ENCODE measurements at places on chromosomes 2 and 18.
A peak's percentile ranks its signal among the peaks of the same experiment; 100 is the strongest.

GRCh38 chr2:239721991-239722759, 303.0 kb downstream of the NDUFA10 start:
- no peaks in the 10 kb centered on the region for H3K27me3 ChIP-seq
- DNase-seq: peak; percentile 56
- no peaks in the 10 kb centered on the region for H3K4me1 ChIP-seq
- no peaks in the 10 kb centered on the region for H3K36me3 ChIP-seq
- no peak overlapping the region for H3K27ac ChIP-seq

DNA sequence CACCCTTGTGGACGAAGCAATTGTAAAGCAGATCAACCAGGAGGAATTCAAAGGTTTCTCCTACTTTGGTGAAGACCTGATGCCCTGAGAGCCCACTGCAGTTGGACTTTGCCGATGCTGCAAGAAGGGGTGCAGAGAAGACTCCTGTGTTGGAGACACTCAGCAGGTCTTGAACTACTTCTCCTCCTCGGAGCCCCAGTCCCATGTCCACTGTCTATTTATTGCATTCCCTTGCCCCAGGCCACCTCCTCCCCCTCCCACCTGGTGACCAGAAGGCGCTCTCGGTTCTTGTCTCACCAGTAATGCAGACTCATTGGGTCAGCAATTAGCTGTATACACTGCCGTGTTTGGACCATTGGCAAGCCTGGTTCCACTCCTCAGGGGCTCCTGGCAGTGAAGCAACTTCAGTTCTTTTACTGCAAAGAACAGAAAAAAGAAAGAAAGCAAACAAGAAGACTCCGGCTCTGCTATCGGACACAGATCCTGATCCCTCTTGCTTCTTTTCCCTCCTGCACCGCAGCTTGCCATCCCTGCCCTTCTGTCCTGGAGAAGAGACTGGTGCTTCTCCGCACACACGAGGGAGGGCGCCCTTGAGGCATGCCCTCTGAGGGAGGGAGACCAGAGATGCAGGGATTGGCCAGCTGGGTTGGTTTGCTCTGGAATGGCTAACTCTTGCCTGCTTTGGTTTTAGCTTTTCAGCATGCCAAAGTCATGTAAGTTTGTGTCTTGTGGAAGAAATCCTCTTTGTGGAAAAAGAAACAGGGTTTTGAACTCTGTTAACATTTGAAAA, 112.2 kb upstream of the EPAS1 start:
- no peak overlapping the region for H3K27ac ChIP-seq
- H3K27me3 ChIP-seq: no peaks in the 10 kb centered on the region
- no peak overlapping the region for H3K4me3 ChIP-seq
- no peak for DNase-seq
- peaks cover 15% of the 10 kb centered on the region for H3K4me1 ChIP-seq
- H3K36me3 ChIP-seq: peaks cover 4% of the 10 kb centered on the region

GRCh38 chr2:207223051-207223450, 57.3 kb upstream of the KLF7 start:
- no peak overlapping the region for H3K27ac ChIP-seq
- DNase-seq: no peak
- H3K27me3 ChIP-seq: no peaks in the 10 kb centered on the region
- H3K36me3 ChIP-seq: no peaks in the 10 kb centered on the region
- H3K4me1 ChIP-seq: peaks cover 20% of the 10 kb centered on the region
- H3K4me3 ChIP-seq: no peak overlapping the region

DNA sequence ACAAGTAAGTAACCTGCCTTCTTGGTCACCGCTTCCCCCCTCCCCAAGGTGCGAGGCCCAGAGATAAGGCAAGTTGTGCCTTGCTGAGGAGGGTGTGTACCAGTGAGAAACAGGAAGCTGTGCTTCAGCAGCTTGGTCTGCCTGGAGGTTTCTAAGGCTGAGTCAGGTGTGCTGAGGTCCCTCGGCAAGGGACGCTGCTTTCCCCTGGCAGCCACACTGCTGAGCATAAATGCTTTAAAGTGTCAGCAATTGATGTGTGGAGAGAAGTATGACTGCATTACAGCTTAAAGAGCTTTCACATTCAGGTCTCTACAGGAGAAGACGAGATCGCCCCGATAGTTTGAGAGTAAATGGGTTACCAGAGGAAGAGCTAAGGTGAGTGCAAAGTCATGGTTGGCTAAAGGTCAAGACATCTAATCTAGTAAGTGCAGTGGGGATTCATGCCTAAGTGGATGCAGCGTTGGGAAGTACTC, 86.9 kb downstream of the LIMS1 start:
- H3K4me1 ChIP-seq: peaks cover 94% of the 10 kb centered on the region
- H3K36me3 ChIP-seq: no peaks in the 10 kb centered on the region
- peak overlapping the region; percentile 25 for H3K4me3 ChIP-seq
- no peak for DNase-seq
- no peaks in the 10 kb centered on the region for H3K27me3 ChIP-seq

- no peak overlapping the region for H3K27ac ChIP-seq
- peaks cover 93% of the 10 kb centered on the region for H3K36me3 ChIP-seq
- DNase-seq: no peak
These were observed 8.3 kb downstream of the ATG16L1 start for GRCh38 chr2:233259730-233260129.

GRCh38 chr2:106306387-106306786, 112.3 kb upstream of the UXS1 start:
- H3K27me3 ChIP-seq: no peaks in the 10 kb centered on the region
- no peak for DNase-seq
- H3K4me1 ChIP-seq: no peaks in the 10 kb centered on the region
- no peak overlapping the region for H3K4me3 ChIP-seq

DNA sequence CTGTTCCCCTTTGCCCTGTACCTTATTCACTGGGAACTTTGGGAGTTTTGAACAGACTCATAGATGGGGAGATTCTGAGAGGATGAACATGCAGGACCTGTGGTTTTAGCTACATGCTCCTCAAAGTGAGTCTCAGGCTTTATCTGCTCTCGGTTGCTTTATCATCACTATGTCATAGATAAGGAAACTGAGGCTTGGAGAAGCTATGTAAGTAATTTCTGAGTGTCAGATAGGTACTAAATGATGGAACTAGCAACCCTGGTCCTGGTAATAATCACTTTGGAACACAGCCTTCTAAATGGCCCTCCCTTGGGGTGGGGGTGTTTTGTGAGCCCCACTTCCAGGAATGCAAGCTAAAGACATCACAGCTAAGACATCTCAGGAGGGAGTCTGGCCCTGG, 186.2 kb upstream of the MEX3C start:
- no peak for DNase-seq
- H3K36me3 ChIP-seq: no peaks in the 10 kb centered on the region
- no peak overlapping the region for H3K27ac ChIP-seq
- no peaks in the 10 kb centered on the region for H3K27me3 ChIP-seq
- H3K4me1 ChIP-seq: no peaks in the 10 kb centered on the region
- H3K4me3 ChIP-seq: no peak overlapping the region
